ENCODE measurements at places on chromosomes 3 and 15. TPM values are rescaled to one million over a fixed set of nuclear protein-coding genes. Genes with fewer than 3 reads are reported as not detected.

GRCh38 chr3:83461411-83461810 lies 1497.4 kb upstream of the CADM2 start:
- no peak for DNase-seq

GRCh38 chr3:47722859-47723258 lies 58.8 kb downstream of the SMARCC1 start:
- no peak for DNase-seq

DNA sequence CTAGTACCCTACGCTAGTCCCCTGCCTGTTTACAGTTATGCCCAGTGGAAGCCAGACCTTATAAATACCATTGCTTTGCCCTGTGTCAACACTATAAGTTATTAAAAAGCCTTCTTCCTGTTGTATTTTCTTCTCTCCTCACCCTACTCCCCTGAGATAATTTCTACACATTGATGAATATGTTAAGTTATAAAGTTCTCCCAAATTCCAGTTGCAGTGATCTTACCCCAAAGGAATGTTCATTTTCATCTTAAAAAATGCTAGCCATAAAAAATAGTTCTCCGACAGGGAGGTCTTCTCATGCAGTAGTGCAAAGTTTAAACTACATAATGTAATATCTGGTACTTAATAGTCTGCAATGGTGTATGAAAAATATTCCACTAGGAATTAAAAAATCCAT lies 58.6 kb downstream of the MAP2K5 start:
- no peak for DNase-seq

- no peak for DNase-seq
Measured at GRCh38 chr3:107377151-107377550, at the start of gene CCDC54. TSS of gene CCDC54 (plus strand) at chr3:107377439. CDS start at chr3:107377588, 149 bp downstream.

- no peak for DNase-seq
Measured at GRCh38 chr15:77671362-77672056, 38.8 kb upstream of the LINGO1 start.

Gene APOD
- total RNA-seq: 651 TPM

Gene GUCA1C
- total RNA-seq: not detected

Gene GATM
- 22.8 TPM for total RNA-seq

Gene GOLGA8O
- 1.1 TPM for total RNA-seq

Gene TMEM89
- total RNA-seq: not detected

Gene SLC24A5
- not detected for total RNA-seq
